ENCODE measurements at places on chromosomes 1 and 21.
A peak's percentile ranks its signal among the peaks of the same experiment; 100 is the strongest.

GRCh38 chr1:199290186-199290585 is 651.3 kb downstream of the PTPRC start:
- DNase-seq, result no peak

DNA sequence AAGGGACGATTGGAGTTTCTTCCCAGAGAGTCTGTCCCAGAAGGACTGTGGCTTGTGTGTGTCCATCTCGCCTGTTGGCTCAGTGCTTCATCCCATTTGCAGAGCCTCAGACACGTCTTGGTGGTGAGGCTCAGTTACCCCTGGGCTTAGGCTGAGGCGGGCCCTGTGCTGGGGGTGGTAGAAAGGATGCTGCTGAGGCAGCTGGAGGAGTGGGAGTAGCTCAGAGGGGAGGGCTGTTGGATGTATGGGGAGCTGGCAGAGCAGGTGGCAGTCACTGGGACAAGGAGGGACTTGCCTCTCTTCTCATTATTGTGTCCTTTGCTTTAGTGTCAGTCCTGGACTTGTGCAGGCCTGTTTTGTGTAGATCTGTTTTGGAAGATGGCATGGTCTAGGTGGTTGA is 7.3 kb upstream of the MIIP start:
- no peak for DNase-seq

GRCh38 chr1:190754666-190755065 is 277.0 kb upstream of the BRINP3 start:
- DNase-seq, result no peak

DNA sequence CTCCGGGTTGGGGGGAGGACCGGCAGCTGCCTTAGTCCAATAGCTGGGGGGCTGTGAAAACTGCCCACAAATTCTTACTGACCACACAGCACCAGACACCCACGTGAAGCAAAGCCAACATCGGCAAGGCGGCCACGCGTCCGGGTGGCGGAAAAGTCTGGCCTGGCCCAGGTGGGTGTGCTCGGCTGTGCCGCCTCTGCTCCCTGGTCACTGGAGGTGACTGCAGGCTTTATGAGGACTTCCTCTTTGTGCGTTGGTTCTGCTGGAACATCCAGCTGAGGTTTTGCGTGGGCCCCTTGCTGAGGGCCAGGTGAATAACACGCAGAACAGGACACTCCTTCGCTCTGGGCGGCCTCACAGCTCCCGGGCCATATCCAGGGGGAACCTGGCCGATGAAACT is 35.4 kb downstream of the FAAP20 start:
- DNase-seq, result no peak

- DNase-seq, result peak; percentile 45
Measured at GRCh38 chr1:116373431-116374352, 648 bp downstream of the ATP1A1 start.

DNA sequence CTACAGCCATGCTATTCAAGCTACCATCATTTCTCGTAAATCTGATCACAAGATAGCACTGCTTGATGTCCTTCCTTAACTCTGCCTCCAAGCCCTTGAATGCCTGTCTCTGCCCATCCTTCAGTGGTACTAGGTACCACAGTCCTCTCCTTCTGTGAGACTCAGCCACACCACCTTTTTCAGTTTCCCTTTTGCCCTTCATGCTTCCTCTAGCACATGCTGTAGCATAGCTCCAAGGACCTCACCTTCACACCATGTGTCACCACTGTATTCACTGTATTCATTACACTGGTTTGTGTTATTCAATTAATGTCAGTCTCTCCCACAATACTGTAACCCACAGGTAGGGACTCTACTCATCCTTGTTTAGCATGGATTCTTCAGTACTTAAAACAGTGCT is 8.0 kb upstream of the TP53BP2 start:
- no peak for DNase-seq

DNA sequence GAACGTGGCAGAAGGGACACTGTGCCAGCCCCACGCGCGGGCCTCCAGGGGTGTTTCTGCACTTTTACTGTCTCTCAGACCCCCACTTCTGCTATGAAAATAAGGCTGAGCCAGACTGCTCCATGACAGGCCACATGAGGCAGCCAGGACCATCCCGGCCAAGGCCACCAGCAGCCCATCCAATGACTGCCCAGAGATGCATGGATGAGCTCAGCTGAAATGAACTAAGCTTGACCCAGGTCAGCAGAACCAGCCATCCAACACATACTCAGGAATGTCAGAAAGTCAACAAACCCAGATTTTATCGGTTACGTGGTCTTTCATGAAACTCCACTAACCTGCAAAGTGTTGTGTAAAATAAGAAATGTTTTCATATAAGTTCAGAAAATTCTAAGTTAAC is 51.2 kb downstream of the CCDC185 start:
- no peak for DNase-seq

DNA sequence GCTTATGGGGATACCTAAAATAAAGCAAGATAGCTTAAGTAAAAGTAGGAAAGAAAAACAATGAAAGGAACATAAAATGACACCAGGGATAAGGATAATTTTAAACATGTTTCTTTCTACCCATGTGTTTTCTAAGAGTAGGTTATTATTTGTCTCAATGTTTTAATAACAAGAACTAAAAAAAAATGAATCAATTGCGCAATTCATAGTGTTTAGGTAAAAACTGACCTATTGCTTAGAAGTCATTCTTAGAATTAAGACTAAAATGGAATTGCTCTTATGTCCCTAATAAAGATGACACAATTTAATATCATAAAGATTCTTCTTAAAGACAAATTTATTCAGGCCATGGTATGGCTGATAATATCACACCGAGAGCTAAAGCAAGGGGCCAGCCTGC is 58.0 kb upstream of the COL24A1 start:
- no peak for DNase-seq
